ENCODE measurements at places on chromosomes 16 and 17.

- no peak for DNase-seq
Measured at GRCh38 chr17:43015579-43015978, 6.6 kb downstream of the VAT1 start.

- DNase-seq, result no peak
Measured at GRCh38 chr17:4786106-4786511, at the start of gene VMO1. Gene VMO1, minus strand, starts transcription at chr17:4786364. Its CDS starts 12 bp downstream, at chr17:4786352.

DNA sequence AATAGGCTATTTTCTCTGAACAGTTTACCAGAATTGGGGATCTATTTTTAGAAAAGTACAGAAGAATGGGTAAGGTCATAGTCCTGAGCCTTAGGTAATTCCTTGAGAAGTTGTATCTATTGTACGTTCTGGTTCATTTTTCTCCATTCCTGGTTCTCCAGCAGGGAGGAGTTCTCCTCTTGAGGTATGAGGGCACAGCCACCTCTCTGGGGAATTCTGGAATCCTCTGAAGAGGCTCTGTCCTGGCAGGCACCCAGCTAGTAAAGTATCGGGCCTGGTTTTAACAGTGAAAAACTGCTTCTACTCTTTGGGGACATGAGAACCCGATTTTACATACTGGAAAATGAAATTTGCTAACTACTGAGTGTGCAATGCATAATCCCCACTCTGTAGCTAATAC, 19.6 kb upstream of the PMFBP1 start:
- DNase-seq, result no peak

DNA sequence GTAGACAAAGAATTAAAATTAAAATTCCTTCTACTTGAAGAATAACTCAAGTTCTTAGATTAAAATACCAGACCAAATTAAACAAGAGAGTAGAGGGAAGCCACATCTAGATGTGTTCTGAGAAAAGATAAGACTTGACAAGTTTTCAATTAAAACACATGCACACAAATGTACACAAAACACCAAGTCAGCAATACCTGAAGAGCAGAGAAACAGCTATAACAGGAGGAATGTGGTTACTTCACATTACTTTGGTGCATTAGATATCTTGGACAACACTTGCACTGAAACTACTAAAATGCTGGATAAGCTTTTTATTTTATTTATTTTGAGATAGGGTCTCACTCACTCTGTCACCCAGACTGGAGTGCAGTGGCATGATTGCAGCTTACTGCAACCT, 113.9 kb downstream of the MAP2K4 start:
- no peak for DNase-seq

GRCh38 chr17:63274146-63274545, 172.0 kb downstream of the CYB561 start:
- DNase-seq, result no peak

- DNase-seq, result peak; percentile 6
Measured at GRCh38 chr17:30477774-30478115, 537 bp downstream of the GOSR1 start.

GRCh38 chr17:13485327-13485726, 116.4 kb downstream of the HS3ST3A1 start:
- DNase-seq, result no peak

DNA sequence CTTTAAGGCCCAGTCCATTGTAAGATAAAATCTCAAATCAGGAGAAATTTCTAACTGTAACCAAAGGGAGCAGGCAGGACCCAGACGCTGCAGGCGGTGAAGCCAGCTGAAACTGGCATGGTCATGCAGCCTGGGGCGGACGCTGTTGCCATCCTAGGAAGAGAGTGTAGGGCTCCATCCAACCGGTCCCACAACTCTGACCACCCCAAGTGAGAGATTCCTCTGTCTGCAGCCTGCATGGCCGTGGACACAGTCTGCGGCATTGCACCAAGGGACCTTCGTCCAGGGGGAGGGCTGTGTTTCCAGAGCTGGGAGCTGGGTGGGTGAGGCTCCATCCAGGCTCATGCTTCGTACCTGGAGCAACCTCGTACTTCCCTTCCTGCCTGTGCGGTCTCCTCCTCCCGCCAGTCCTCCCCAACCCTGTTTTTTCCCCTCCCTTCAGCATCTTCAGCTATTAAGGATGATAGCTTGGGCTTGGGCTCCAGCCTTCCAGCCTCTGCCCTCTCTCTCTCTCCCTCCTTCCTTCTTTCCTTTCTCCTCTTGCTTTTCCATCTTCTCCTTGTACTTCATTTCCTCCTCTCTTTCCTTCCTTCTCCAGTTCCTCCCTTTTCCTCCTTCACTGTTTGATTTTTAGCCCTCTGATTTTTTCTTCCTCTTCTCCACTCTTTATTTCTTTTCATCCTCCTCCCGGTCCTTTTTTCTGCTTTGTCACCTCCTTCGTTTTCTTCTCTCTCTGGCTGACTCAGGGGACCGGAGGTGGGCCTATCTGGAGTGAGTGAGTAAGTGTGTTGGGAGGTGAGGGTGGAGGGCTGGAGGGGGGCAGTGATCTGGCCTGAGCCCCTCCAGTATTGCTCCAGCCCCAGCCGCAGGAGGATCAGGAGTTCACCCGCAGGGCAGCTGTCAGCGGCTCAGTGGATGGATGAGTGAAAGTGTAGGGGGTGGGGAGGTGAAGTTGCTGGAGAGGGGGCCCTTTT, 17.0 kb upstream of the LHX1 start:
- no peak for DNase-seq

DNA sequence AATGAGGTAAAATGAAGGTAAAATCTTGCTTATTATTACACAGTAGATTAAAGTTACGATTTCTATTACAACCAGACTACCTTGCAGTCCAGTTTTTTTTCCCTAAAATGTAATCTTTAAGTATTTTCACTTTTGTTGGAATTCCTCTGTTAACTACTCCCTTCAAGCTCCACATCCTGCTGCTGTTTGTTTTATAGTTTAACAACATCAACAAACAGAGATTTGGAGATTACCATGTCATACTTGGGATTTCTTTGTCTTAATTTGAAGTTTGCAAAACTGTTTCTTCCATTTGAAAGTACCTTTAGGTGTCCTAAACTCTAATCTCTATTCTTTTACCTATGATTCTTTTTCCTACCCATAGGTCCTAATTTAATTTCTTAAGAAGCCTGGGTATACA, 83.3 kb downstream of the ABHD15 start:
- DNase-seq, result no peak

GRCh38 chr17:51119415-51120356, 982 bp downstream of the SPAG9 start:
- DNase-seq, result no peak

DNA sequence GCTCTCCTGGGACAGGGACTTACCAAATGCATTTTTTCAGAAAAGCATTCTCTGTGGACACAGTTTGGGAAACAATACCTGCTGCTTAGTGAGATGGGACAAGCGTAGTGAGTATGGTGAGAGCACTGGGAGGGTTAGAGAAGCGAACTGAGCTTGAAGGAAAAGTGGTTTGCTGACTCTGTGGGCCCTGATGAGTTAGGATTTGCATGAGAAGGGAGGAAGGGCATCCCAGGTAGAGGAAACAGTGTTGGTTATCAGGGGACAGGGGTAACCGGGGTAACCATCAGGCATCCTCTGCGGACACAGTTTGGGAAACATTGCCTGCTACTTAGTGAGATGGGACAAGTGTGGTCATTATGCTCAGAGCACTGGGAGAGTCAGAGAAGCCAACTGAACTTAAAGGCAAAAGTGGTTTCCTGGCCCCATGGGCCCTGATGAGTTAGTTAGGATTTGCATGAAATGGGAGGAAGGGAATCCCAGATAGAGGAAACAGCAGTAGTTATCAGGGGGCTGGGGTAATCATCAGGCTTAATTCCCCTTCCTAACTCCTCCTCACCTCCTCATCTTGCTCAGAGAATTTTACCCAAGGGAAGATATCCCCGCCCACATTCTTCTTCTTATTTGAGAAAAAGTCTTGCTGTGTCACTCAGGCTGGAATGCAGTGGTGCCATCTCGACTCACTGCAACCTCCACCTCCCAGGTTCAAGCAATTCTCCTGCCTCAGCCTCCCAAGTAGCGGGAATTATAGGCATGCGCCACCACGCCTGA, 319.3 kb downstream of the RBFOX1 start:
- DNase-seq, result no peak

All from non-pigmented ciliary epithelial cell (primary cell).